ENCODE measurements at places on chromosomes 16 and 17.

GRCh38 chr17:47831934-47832327, 461 bp downstream of the LRRC46 start:
- DNase-seq, result no peak

DNA sequence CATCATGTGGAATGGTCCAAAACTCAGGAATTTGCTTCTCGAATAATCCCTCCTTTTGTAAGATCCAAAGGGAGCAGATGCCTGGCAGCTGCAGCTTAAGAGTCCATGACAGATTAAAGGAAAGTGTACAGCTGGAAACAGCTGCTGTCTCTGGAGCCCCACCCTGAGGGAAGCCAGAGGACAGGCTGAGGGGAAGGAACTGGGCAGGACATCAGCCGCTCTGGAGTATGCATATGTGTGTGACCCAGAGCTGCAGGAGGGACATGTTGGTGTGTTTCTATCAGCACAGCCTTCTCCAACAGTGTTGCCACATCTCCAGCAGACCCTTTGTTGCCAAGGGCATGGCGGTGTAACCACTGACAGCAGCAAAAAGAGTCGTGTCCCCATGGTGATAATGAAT, 46.2 kb downstream of the CYB561 start:
- DNase-seq, result no peak

DNA sequence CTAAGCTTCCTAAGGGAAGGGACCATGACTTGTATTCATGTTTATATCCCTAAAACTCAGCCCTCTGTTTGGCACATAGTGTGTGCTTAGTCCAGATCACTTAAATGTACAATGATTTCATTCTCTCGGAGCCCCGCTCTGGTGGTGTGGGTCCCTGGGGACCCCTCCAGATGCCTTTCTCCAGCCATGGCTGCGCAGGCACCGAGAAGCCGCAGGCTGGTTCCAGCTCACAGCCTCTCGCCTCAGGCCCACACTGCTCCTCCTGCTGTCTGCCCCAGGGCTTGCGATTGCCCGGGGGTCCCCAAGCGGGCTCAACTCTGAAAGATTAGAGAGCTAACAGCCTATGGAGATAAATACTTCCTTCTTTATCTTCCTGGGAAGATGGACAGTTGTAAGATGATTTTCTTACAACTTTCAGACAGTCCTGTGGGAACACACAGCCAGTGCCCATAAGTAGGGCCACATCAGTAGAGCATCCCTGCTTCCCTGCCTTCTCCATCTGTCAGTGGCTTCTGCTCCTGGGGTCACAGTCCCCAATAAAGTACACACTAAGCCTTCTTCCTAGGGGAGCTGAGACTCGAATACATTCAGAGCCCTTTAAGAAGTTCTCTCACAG, 66.2 kb downstream of the CENPV start:
- DNase-seq, result no peak

DNA sequence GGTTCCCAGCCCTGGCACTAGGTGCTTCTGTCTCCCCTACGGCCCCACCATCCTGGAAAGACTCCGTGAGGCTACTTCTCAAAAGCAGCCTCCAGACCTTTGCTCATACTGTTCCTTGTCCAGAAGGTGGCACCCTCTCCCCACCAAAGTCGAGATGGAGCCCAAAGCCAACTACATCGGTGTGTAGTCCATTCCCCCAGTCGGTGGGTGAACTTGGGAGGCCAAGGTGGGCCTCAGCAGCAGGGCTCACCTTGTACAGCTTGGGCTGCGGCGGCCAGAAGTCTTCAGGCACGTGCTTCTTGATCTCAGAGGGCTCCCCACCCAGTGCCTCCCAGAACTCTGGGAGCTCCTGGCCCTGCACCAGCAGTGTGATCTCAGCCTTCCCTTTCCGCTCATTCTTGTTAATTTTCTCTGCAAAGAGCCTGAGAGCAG, 10.2 kb downstream of the FLII start:
- DNase-seq, result peak; percentile 72

GRCh38 chr16:68296693-68297092, 14.1 kb downstream of the SLC7A6OS start:
- DNase-seq, result no peak

DNA sequence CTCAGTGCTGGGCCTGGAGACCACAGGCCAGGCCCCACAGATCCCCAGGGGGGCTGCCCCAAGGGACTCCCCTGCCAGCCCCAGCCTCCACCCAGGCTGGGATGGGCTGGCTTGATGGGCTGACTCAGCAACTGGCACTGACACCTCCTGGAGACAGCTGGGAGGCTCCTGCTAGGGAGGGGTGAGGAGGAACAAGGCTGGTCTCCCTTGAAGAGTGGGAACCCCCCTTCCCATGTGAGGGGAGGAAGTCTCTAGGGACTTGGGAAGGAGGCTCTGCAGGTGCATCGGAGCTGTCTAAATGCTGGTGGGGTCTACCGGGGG, 10.4 kb downstream of the NHERF1 start:
- DNase-seq, result no peak

DNA sequence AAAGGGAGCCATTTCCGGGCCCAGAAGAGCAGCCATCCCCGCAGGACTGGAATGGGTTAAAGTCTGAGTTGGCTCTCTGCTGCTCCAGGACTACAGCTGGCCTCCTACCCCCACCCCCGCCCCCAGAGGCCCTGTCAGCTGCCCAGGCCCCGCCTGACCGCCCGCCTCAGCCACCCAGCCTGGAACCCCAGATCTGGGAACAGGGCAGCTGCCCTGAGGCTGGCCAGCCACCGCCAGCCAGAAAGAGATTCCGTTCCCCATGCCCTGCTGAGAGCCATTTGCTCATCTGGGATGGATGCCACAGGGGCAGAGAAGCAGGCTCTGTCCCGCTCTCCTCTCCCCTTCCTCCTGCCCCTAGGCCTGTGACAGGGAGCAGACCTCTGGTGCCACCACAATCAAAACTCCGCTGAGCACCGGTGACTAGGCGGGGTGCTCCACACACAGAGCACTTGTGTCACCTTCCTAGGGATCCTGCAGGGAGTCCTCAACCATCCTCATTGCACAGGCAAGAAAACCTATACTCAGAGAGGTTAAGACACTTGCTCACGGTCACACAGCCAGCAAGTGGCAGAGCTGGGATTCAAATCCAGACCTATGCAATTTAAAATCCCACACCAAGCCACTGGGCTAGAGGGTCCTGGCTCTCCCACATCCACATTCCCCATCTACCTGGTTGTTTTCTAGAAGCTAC, 44.1 kb downstream of the ZNF423 start:
- DNase-seq, result no peak

DNA sequence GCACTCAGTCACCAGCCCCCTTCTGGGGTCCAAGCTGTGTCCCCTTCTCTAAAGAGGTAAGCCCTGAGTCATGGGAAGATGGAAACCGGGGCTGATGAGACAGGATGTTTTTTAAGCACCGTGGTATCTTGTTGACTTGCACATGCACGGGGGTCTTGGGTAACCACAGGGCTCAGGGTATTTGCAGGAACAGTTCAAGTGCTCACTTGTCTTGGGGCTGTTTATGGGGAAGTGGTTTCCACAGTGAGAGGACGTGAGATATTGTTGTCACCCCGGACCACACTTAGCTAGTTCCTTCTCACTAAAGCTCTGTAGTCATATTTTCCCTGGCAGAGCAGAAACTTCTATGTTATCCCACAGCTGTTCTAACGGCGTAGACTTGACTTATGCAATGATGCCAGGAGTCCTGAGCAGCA, 7.7 kb downstream of the CCL3L1 start:
- no peak for DNase-seq

GRCh38 chr16:19432429-19432828, 14.7 kb downstream of the TMC5 start:
- DNase-seq, result peak; percentile 21

- DNase-seq, result peak; percentile 22
Measured at GRCh38 chr17:3935140-3935542, 18.9 kb upstream of the P2RX1 start.
